Activated CD4-positive, alpha-beta memory T cell treated with anti-CD3 and anti-CD28 coated beads, Interleukin-2, amount 10 ng/mL, durations not matched to agents 7 days and 5 days (primary cell): ENCODE measurements at places on chromosomes 13 and 19.

- DNase-seq = no peak
Measured at GRCh38 chr19:19420570-19421298, 15.3 kb downstream of the GATAD2A start.

- no peak for DNase-seq
Measured at GRCh38 chr19:45249261-45250033, 1.6 kb upstream of the MARK4 start.

GRCh38 chr19:13430790-13431582 is 75.3 kb downstream of the CACNA1A start:
- DNase-seq = peak; percentile 60

- DNase-seq = no peak
Measured at GRCh38 chr13:60111691-60112090, 52.0 kb downstream of the DIAPH3 start.

DNA sequence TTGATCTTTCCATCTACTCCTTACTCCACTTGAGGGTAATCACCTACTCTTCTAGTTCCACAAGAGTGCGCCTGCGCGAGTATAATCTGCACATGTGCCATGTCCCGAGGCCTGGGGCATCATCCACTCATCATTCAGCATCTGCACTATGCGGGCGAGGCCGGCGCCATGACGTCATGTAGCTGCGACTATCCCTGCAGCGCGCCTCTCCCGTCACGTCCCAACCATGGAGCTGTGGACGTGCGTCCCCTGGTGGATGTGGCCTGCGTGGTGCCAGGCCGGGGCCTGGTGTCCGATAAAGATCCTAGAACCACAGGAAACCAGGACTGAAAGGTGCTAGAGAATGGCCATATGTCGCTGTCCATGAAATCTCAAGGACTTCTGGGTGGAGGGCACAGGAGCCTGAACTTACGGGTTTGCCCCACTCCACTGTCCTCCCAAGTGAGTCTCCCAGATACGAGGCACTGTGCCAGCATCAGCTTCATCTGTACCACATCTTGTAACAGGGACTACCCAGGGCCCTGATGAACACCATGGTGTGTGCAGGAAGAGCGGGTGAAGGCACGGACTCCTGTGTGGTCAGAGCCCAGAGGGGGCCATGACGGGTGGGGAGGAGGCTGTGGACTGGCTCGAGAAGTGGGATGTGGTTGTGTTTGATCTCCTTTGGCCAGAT is 2.7 kb upstream of the KLK2 start:
- DNase-seq = peak; percentile 26

DNA sequence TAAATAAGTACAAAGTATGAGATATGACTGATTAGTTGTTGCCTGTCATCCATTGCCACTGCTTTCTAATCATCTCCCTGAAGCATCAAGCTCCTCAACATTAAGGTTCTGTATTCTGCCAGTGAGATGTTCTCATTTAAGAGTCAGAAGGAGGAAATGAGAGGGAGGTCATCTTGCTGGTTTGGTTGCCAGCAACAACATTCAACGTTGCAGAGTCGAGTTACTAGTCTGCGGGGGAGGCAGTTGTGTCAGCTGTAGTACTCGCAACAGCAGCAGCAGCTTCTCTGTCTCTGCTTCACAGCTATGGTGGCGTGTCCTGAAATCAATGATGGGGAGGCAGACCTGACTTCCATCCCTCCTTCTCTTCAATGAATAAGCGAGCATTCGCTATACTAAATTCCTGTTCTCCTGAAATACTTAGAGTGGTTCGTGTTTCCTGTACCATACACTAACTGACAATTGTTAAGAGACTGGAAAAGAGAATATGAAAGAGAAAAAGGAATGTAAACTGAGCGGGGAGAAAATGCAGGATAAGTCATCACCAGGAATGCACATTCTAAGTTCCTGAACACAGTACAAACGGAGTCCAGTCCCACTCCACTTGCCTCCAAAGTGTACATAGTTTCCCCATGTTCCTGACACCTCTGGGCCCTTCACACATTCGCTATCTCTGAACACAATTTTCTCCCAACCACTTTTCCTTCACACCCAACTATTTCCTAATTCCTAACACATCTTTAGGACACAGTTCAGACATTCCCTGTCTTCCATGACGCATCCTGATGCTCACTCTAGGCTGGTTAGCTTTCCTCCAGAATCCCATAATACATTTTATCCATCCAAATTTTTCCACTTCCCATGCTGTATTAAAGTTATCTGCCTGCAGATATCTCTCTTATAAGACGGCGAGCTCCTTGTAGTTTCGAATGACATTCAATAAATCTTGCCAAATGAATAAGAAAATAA is 263.0 kb downstream of the KLF12 start:
- no peak for DNase-seq

DNA sequence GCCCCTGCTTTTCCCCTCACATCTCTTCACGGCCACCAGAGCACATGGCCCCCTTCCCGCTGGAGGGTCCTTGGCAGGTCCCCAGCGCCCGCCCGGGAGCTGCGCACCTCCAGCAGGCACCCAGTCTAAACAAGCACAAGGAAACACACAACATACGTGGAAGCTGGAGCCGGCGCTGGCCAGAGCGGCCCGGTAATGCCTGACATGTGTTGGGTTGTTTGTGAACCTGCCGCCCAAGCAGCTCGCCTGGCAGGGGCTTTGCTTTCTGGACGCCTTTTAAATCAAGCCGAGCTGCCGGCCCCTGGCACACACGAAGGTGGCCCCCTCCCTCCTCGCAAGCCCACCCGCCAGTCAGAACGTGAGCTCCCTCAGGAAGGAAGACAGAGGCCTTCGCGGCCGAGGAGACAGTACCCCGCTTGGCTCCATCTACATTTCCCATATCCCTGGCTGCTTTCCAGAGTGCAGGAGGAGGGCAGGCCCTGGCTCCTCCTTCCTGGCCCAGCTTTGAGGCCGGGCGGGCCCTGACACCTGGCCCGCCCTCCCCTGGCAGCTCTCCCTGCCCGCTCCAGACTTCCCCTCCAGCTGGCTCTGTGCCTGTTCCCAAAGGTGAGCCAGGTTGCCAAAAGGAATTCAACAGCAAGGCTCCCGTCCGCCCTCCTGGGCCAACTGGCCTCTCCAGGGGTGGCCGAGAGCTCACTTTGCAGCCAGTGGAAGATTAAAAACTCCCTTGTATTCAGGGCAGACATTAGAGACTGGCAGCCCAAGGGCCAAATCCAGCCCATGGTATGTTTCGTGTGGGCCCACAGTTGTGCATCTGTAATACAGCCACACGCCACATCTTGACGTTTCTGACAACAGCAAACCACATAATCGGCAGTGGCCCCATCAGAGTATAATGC is 28.7 kb downstream of the COMP start:
- no peak for DNase-seq
